ENCODE measurements at places on chromosomes 5 and 9.

DNA sequence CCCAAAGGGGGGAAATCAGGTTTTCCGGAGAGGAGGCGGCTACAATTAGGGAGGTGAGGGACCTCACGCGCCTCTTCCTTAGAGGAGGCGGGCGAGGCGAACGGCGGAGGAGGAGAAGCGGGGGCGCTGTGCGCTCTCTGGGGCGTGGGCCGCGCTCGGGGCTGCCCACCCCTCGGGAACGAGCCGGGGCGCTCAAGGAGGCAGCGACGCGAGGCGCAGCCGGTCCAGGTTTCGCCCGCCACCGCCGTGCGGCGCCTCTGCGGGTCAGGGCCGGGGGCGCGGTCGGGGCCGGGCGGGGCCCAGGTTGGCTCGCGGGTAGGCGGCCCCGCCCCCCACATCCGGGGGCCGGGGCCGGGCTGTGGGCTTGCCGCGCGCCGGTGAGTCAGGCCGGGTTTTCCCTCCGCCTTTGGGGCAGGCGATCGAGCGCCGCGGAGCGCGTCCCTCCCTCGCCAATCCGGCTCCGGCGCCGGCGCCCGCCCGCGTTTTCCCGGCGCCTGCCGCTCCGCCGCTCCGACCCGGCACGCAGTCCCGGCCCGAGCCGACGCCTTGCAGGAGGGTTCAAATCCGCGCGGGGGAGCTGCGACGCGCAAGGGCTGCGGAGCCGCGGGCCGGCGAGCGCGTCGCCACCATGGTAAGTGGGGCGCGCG is at the start of gene N4BP3:
Gene N4BP3, plus strand, starts transcription at position 392 of the 647 bp plus-strand sequence. CDS start 6,052 bp downstream, outside the sequence.
- no peaks in the 10 kb centered on the region for H3K36me3 ChIP-seq
- peak; percentile 57 for DNase-seq
- peak within 1 kb of the TSS; percentile 69 for H3K4me3 ChIP-seq
- peak within 1 kb of the TSS; percentile 77 for H3K27ac ChIP-seq
- H3K27me3 ChIP-seq = peaks cover 60% of the 10 kb centered on the region

- peaks cover 34% of the 10 kb centered on the region for H3K4me1 ChIP-seq
- no peak overlapping the region for H3K4me3 ChIP-seq
- H3K36me3 ChIP-seq = no peaks in the 10 kb centered on the region
- no peaks in the 10 kb centered on the region for H3K27me3 ChIP-seq
- DNase-seq = no peak
- no peak overlapping the region for H3K27ac ChIP-seq
Measured at GRCh38 chr5:33854733-33855151, 37.0 kb downstream of the ADAMTS12 start.

DNA sequence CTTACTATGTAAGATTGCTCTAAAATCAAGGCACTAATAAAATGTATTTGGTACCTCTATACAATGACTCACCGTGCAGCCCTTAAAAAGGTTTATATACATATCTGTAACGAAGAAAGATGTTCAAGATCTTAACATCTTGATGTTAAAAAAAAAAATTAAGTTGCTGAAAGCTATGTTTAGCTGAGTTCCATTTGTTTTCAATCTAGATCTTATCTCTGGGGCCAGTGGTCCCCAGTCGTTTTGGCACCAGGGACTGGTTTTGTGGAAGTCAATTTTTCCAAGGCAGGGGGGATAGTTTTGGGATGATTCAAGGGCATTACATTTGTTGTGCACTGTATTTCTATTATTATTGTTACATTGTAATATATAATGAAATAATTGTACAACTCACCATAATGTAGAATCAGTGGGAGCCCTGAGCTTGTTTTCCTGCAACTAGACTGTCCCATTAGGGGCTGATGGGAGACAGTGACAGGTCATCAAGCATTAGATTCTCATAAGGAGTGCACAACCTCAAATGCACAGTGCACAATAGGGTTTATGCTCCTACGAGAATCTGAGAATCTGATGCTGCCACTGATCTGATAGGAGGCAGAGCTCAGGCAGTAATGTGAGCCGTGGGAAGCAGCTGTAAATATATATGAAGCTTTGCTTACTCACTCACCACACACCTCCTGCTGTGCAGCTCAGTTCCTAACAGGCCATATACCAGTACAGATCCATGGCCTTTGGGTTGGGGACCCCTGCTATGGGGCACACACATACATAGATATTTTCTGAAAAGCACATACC is 27.6 kb upstream of the TSLP start:
- no peaks in the 10 kb centered on the region for H3K36me3 ChIP-seq
- no peaks in the 10 kb centered on the region for H3K27me3 ChIP-seq
- H3K4me3 ChIP-seq = no peak overlapping the region
- H3K27ac ChIP-seq = no peak overlapping the region
- no peaks in the 10 kb centered on the region for H3K4me1 ChIP-seq

DNA sequence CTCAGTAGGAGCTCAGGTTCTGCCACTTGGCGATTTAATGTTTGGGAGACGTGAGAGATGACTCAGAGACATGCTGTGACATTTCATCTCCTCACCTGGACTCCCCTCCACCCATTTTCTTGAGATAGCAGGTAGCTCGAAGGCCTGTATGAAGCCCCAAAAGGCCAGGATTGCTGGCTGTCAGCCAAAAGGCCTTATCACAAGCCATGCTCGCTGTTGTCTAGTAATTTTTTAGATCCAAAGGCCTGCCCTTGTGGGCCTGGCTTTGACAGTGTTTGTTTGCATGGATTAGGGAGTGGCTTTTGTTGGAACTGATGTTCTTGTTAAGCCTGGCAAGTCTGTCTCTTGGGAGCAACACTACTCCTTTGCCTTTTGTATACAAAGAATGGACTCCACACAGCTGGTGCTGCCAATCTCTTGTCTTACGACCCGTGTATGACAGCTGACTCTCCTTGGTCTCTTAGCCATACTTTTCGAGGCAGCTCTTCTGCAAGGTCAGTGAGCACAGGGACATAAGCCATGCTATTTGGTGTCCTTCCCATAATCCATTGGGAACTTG is 22.7 kb downstream of the CAVIN4 start:
- no peak overlapping the region for H3K4me3 ChIP-seq
- no peaks in the 10 kb centered on the region for H3K36me3 ChIP-seq
- no peak overlapping the region for H3K27ac ChIP-seq
- no peak for DNase-seq

Data from heart right ventricle (tissue), 16 donors.